Transverse colon (tissue), 4 donors: ENCODE measurements at places on chromosomes 3 and 15. TPM values are rescaled to one million over a fixed set of nuclear protein-coding genes. Genes with fewer than 3 reads are reported as not detected.

- peaks cover 4% of the 10 kb centered on the region for H3K4me1 ChIP-seq
- no peak for DNase-seq
- no peaks in the 10 kb centered on the region for H3K36me3 ChIP-seq
- no peak overlapping the region for H3K4me3 ChIP-seq
- H3K27ac ChIP-seq = peak overlapping the region; percentile 92
- H3K27me3 ChIP-seq = peaks cover 9% of the 10 kb centered on the region
These were observed 5.8 kb upstream of the NRROS start for GRCh38 chr3:196633555-196634151.

GRCh38 chr3:182399978-182400737, 393.1 kb upstream of the ATP11B start:
- no peak for DNase-seq
- no peaks in the 10 kb centered on the region for H3K4me1 ChIP-seq
- H3K27me3 ChIP-seq = no peaks in the 10 kb centered on the region
- no peak overlapping the region for H3K27ac ChIP-seq
- H3K4me3 ChIP-seq = no peak overlapping the region

Gene CSPG4
- total RNA-seq = 60.9 TPM

GRCh38 chr3:22621205-22621809, 581.8 kb upstream of the UBE2E2 start:
- no peak overlapping the region for H3K4me3 ChIP-seq
- H3K4me1 ChIP-seq = no peaks in the 10 kb centered on the region
- no peak for DNase-seq
- no peaks in the 10 kb centered on the region for H3K36me3 ChIP-seq

- no peaks in the 10 kb centered on the region for H3K36me3 ChIP-seq
- H3K27me3 ChIP-seq = no peaks in the 10 kb centered on the region
- no peak overlapping the region for H3K27ac ChIP-seq
- no peak for DNase-seq
- peaks cover 54% of the 10 kb centered on the region for H3K4me1 ChIP-seq
These were observed 27.9 kb downstream of the AKAP13 start for GRCh38 chr15:85408270-85408746.

GRCh38 chr15:56724232-56724631, 9.1 kb downstream of the ZNF280D start:
- no peak overlapping the region for H3K4me3 ChIP-seq
- no peaks in the 10 kb centered on the region for H3K27me3 ChIP-seq
- no peak for DNase-seq
- peaks cover 6% of the 10 kb centered on the region for H3K4me1 ChIP-seq

Gene CSTA
- 1.4 TPM for total RNA-seq

DNA sequence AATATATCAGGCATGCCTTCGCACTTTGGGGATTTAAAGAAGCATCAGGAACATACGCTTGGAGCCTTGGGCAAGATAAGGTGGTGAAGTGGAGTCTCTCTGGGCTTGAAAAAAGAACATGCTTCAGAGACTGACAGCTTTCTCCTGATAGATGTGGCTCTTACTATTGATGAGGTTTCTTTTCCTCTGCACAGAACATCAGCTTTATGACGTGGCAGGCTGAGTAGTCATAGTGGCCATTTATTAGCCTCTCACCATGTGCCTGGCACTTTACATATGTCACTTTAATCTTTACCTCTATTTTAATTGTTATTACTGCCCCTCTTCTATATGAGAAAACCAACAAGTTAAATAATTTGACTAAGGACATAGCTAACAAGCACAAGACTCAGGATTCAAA, 19.0 kb upstream of the LRRC58 start:
- no peak overlapping the region for H3K27ac ChIP-seq
- no peak for DNase-seq
- no peaks in the 10 kb centered on the region for H3K4me1 ChIP-seq
- H3K36me3 ChIP-seq = no peaks in the 10 kb centered on the region

GRCh38 chr3:25854214-25854613, 64.3 kb downstream of the OXSM start:
- H3K27me3 ChIP-seq = no peaks in the 10 kb centered on the region
- no peaks in the 10 kb centered on the region for H3K36me3 ChIP-seq
- DNase-seq = no peak
- no peak overlapping the region for H3K27ac ChIP-seq

- no peaks in the 10 kb centered on the region for H3K4me1 ChIP-seq
- no peak for DNase-seq
- H3K27ac ChIP-seq = no peak overlapping the region
- no peak overlapping the region for H3K4me3 ChIP-seq
- H3K36me3 ChIP-seq = no peaks in the 10 kb centered on the region
These were observed 1371.6 kb upstream of the EPHA6 start for GRCh38 chr3:95442766-95443165.

DNA sequence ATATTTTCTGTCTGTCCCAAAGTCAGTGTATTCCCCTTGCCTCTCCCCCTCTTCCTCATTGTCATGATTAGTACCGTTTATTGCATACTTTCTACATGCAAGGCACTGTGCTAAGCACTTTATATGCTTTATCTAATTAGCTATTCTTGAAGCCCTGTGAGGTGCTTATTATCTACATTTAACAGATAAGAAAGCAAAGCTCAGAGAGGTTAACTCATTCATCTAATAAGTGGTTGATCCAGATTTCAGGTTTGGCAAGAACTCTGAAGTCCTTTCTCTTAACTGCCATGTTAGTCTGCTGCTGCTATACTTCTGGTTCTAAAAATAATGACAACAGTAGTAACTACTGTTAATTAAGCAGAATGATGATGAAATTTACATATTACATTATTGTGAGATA, 13.5 kb downstream of the IQGAP1 start:
- H3K4me1 ChIP-seq = peaks cover 96% of the 10 kb centered on the region
- no peak for DNase-seq
- no peaks in the 10 kb centered on the region for H3K36me3 ChIP-seq
- peak overlapping the region; percentile 15 for H3K4me3 ChIP-seq
